Endodermal cell (in vitro differentiated cells): ENCODE measurements at places on chromosomes 5 and 9. TPM values are rescaled to one million over a fixed set of nuclear protein-coding genes. Genes with fewer than 3 reads are reported as not detected.
A peak's percentile ranks its signal among the peaks of the same experiment; 100 is the strongest.

DNA sequence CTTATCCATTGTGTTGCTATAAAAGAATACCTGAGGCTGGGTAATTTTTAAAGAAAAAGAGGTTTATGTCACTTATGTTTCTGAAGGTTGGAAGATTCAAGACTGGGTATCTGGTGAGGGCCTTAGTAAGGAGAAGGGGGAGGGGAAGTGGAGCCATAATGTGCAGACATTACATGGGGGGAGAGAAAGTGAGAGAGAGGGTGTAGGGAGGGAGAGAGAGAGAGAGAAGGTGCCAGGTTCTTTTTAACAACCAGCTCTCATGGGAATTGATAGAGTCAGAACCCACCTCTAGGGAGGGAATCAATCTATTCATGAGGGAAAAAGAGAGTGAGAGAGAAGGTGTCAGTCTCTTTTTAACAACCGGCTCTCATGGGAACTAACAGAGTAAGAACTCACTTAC, 29.5 kb downstream of the SPEF2 start:
- DNase-seq, result no peak

DNA sequence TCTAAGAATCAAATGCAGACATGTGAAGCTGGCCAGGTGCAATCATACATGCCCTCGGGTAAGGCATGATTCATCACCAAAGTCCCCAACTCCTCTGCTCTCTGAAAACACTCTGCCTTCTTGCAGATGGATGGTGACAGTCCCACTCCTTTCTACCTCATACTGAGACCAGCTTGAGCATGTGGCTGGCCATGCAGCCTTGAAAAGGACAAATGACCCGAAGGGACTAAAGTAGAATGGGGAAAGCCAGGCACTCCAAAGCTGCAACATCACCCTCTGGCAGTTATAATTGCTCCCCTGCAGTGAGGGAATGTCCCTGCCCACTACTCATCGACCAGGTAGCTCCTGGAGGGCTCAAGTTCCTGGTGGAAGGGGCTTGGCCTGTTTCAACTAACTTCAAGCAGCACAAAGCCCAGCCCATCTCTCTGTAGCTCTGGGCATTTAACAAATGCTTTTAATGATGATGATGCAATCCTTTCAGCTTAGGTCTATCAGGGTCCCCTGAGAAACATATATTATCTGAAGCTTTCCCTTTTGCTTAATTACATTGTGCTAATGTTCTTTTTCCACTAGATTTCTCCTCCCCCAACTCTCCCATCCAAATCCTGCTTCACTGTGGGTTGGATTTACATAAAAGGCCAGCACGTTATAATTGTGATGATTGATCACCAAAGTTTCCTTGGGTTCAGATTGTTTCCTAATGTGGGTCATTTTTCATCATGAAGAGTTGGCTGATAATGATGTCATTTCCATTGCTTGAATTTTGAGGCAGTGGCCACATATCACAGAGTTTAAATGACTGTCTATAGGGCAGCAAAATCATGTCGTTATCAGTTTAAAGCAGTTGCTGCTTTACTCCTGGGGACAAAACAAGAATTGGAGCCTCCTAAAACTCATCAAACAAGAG, 436.5 kb upstream of the SLC30A5 start:
- peak; percentile 79 for DNase-seq

DNA sequence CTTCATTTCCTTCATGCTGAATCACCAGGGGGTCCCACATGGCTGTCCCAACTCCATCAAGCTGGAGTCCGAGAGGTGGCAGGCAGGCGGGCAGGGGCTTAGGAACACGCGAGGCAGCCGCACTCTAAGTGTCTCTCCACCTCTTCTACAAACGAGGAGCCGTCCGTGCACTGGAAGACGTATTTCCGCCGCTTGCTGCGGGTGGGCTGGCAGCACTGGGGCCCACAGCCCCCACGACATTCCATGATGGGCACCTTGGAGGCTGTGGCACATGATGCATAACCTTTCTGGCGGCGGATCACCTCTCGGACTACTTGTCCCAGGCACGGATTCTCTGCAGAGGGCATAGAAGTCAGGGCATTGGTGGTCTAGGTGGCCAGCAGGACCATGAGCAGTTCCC, 87.2 kb upstream of the PANK3 start:
- DNase-seq, result no peak

DNA sequence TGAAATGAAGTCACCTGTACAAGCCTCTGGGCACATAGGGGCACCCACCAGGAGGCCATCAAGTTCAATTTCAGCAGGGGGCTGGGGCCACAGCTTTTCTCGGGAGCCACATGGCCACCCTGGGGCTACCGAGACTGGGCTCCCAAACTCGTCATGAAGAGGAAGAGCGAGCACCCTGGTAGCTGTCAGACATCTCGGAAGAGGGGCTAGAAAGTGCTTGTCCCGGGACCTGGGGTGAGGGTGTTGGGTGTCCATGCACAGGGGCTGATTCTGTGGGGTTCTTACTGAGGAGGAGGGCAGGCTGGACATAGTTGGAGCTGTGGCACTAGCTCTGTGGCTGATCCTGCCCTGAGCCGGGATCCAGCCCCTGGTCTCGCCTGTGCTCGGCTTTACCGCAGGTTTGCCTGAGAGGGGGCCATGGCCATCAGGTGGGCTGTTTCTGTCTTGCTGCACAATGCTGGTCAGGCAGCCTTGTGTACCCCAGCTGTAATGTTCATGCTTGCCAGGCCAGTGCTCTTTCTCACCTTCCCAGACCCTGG, 70.3 kb downstream of the PHF2 start:
- peak; percentile 41 for DNase-seq

- no peak for DNase-seq
Measured at GRCh38 chr9:5554254-5554653, 43.9 kb downstream of the PDCD1LG2 start.

DNA sequence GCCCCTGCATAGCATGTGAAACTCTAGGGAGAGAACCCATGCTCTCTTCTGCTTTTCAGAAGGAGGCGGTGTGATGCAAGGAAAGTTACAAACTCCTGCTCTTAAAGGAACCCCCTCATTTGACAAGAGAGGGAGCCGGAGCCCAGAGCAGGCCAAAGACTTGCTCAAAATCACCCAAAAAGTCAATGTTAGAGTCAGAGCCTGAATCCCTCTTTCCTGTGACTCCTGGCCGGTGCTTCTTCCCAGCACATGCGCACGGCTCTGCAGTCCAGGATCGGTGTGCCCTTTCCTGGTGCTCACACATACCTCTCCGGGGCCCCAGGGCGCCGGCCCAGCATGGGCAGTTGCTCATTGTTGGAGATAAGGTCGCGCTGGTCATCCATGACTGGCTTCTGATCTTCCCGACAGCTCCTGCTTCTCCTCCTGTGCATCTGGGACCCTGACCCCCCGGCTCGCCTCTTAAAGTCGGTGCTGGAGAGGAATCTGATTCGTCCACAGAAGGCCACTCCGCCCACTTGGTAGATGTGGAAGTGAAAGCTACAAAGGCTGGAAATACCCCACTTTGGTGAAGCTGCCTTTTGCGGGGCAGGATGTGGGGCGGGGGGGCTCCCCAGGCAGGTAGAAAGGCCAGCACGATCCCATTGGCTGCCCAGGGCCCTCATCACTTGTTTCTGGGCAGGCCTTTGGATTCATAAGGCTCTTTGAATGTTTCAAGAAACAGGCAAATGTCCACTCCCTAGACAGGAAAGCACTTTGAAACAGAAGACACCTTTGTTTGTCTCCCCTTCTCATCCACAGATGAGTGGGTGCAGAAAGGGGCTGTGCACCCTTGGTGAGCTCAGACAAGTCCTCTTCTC, at the start of gene CD74:
TSS of gene CD74 (minus strand) at position 592 of the 857 bp plus-strand sequence. CDS start at position 431, 161 bp downstream.
- peak; percentile 87 for DNase-seq

- DNase-seq, result peak; percentile 39
Measured at GRCh38 chr5:177077335-177077734, 9.4 kb upstream of the FGFR4 start.

- peak; percentile 68 for DNase-seq
Measured at GRCh38 chr5:7474821-7475403, 79.0 kb downstream of the ADCY2 start.

Gene FABP6
- total RNA-seq, result 1.4 to 1.9 TPM in 2 of 3 replicates, not detected in the other

Gene FAXDC2
- 2.3 to 10.5 TPM (median 3.2 TPM) in 3 replicates for total RNA-seq
